ENCODE measurements at places on chromosomes 6 and 20. TPM values are rescaled to one million over a fixed set of nuclear protein-coding genes. Genes with fewer than 3 reads are reported as not detected.

- no peak overlapping the region for H3K4me3 ChIP-seq
- no peaks in the 10 kb centered on the region for H3K4me1 ChIP-seq
- no peak for DNase-seq
- no peak overlapping the region for H3K27ac ChIP-seq
- H3K27me3 ChIP-seq: no peaks in the 10 kb centered on the region
These were observed 57.8 kb downstream of the IL22RA2 start for GRCh38 chr6:137115658-137116057.

- no peak for DNase-seq
- no peak overlapping the region for H3K4me3 ChIP-seq
- no peaks in the 10 kb centered on the region for H3K27me3 ChIP-seq
- H3K36me3 ChIP-seq: no peaks in the 10 kb centered on the region
- no peaks in the 10 kb centered on the region for H3K4me1 ChIP-seq
These were observed 157.1 kb downstream of the BCKDHB start for GRCh38 chr6:80263585-80263984.

The CLDN20 gene
- polyA plus RNA-seq: 0.17 TPM

The GSTA1 gene
- not detected for polyA plus RNA-seq

The MAS1 gene
- polyA plus RNA-seq: not detected

The MUC22 gene
- not detected for polyA plus RNA-seq

The MOXD1 gene
- polyA plus RNA-seq: 1.2 TPM
